ENCODE measurements at places on chromosomes 11 and 22.

- DNase-seq = no peak
Observed at GRCh38 chr11:1055109-1055703, 18.7 kb upstream of the MUC6 start.

GRCh38 chr22:40156001-40156516 is 21.7 kb upstream of the TNRC6B start:
- peak; percentile 8 for DNase-seq

GRCh38 chr22:45871721-45872120 is 105.2 kb downstream of the WNT7B start:
- no peak for DNase-seq

DNA sequence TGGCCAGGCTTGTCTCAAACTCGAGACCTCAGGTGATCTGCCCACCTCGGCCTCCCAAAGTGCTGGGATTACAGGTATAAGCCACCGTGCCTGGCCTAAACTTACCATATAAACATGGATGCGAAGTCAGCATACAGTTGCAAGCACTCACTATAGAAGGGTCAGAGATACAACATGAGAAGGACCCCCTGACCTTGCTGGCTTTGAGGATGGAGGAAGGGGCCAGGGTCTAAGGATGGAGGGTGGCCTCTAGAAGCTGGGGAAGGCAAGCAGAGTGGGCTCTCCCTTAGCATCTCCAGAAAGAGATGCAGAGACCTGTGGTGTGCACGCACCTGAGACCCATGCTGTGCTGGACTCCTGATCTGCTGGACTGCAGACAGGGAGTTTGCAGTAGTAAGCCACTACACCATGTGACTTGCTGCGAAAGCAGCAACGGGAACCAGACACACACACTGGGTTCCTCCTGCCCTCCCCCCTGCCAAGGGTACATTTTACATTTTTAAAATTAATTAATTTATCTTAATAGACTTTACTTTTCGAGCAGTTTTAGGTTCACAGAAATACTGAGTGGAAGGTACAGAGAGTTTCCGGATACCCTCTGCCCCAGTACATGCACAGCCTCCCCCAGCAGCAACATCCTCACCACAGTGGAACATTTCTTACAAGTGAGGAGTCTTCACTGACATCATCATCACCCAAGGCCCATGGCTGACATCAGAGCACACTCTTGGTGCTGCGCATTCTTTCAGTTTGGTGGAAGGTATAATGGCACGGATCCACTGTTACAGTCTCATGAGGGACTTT is 170.1 kb upstream of the B3GAT1 start:
- no peak for DNase-seq

GRCh38 chr11:69460540-69461257 is 20.8 kb upstream of the LINC01488 start:
- DNase-seq = no peak

- DNase-seq = no peak
Observed at GRCh38 chr22:41947424-41948080, 600 bp upstream of the CENPM start.

DNA sequence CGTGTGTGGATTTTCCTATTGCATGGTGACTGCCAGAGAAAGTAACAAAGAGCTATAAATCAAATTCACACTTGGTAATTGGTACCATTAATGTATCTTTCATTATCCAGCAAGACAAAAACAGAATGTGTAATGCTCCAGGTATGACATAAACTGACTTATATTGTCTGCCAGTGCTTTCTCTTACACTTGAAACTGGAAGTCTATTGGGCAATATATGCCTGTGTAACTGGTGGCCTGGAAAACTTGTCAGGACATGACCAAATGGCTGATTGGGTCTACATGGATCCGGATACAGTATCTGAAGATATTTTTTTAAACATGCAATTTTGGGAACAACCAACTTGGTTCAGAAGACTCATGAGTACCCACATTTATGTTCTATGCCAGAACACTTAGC is 174.6 kb upstream of the ARHGAP42 start:
- no peak for DNase-seq

DNA sequence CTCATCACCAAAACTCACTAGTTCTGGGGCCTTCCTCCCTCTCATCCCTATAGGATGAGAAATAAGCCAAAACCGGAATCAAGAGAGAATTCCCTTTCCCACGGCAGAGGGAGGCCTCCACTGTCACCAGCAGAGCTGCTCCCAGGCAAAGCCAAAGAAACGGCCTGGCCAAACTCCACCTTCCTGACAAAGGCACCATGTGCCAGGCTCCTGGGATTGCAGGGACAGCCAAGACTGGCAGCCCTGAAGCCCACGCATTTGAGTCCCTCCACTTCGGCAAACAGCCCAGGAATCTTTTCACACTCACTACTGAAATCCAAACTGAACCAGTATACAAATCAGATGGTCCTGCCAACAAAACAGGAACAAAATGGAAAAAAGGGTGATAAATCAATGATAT is 6.1 kb downstream of the SMCO4 start:
- no peak for DNase-seq

DNA sequence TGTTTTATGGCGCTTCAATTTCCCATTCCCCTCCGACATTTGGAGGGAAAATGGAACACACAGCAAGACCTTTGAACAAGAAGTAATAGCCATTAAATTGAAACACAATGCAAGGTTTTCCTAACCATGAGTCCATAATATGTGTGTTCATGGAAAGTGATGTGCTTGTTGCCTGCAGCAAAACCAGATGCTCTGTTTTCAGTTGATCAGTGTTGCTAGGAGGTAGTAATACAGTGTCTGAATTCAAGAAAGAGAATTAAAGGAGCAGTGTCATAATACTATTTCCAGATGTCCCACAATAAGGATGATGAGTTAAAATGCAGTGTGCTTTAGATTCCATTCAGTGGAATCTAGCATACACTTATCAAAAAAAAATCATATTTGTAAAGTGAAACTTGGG is 637.4 kb upstream of the API5 start:
- no peak for DNase-seq

DNA sequence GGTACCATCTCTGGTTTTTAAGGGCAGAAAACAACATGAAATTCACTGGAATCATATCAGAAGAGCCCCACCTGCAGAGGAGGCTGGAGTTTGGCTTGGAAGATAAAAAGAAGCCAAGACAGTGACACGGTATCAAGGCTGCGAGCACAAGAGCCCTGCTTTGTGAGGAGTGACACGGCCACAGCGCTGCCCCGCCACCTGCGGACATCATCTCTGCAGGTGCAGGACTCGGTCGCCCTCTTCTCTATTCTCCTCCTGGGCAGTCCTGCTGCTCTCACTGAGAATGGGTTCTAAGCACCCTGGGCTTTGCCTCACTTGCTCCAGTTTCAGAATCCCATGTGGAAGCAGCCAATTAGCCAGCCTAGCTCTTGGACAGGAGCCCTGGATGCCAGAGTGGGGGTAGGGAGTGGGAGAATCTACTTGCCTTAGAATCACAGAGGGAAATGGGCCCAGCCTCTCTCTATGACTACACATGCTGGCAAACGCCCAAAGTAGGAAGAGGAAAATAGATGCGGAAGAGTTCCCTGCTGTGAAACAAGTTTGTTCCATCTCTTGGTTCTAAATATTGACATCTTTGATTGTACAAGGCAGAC is 17.1 kb downstream of the APOL4 start:
- DNase-seq = no peak

- no peak for DNase-seq
Observed at GRCh38 chr11:102497061-102497460, 33.5 kb downstream of the MMP7 start.

DNA sequence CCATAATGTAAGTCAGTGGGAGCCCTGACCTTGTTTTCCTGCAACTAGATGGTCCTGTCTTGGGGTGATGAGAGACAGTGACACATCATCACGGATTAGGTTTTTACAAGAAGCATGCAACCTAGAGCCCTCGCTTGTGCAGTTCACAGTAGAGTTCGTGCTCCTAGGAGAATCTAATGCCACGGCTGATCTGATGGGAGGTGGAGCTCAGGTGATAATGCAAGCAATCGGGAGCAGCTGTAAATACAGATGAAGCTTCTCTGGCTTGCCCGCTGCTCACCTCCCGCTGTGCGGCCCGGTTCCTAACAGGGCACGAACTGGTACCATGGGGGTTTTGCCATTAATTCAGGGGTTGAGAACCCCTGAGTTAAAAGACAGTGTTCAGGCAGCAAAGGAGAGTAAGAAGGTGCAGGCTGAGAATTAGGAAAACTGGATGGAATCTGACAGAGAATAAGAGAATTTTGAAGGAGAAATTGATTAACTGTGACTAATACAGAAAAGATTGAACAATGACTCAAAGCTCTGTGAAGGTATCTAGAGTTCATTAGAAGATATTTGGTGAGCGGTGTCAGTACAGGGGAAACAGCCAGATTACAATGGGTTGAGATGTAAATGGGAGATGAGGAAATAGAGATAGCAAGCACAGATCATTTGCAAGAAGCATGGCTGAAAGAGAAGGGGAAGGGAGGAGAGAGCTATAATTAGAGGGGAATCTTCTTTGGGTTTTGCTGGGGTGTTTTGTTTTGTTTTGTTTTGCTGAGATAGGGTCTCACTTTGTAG is 21.0 kb downstream of the WEE1 start:
- DNase-seq = no peak
